Esophagus muscularis mucosa (tissue), 4 donors: ENCODE measurements at places on chromosomes 3 and 15. TPM values are rescaled to one million over a fixed set of nuclear protein-coding genes. Genes with fewer than 3 reads are reported as not detected.

The COX17 gene
- 76.4 TPM for total RNA-seq

GRCh38 chr3:194250098-194251002, 100.8 kb downstream of the CPN2 start:
- no peaks in the 10 kb centered on the region for H3K27me3 ChIP-seq
- DNase-seq = no peak
- H3K36me3 ChIP-seq = no peaks in the 10 kb centered on the region
- H3K27ac ChIP-seq = no peak overlapping the region
- H3K4me1 ChIP-seq = peaks cover 27% of the 10 kb centered on the region

- DNase-seq = no peak
- no peak overlapping the region for H3K27ac ChIP-seq
- H3K36me3 ChIP-seq = no peaks in the 10 kb centered on the region
- H3K27me3 ChIP-seq = no peaks in the 10 kb centered on the region
- H3K4me1 ChIP-seq = peaks cover 16% of the 10 kb centered on the region
Measured at GRCh38 chr3:46110701-46111493, 83.6 kb upstream of the XCR1 start.

DNA sequence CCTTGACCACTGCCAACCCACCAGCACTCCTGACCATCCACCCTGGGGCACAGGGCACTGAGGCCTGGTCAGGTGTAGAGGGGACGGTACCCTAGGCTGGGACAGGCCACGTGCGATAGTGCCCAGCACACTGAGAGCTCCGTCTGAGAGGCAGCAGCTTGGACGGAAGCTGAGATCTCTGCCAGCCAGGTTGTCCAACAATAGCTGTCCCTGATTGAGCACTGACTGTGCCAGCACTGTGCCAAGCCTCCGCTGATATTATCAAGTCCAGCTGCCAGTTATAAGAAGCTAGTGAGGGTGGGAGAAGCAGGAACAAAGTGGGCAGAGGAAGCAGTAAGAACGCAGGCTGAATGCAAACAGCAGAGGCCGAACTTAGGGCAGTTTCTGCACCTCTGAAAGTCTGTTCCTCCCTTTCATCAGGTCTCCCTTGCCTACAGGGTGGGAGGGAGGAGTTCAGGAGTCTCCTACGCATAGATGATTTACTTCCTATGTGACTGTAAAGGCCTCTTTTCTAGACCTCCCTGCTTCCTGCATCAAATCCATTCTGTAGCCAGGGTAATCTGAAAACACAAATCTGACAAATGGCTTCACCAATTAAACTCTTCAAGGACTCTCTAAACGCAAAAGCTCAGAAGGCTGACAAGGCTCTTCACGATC, 29.7 kb downstream of the MRPS11 start:
- no peak for DNase-seq
- no peaks in the 10 kb centered on the region for H3K36me3 ChIP-seq
- H3K4me3 ChIP-seq = no peak overlapping the region
- no peaks in the 10 kb centered on the region for H3K27me3 ChIP-seq
- no peak overlapping the region for H3K27ac ChIP-seq

DNA sequence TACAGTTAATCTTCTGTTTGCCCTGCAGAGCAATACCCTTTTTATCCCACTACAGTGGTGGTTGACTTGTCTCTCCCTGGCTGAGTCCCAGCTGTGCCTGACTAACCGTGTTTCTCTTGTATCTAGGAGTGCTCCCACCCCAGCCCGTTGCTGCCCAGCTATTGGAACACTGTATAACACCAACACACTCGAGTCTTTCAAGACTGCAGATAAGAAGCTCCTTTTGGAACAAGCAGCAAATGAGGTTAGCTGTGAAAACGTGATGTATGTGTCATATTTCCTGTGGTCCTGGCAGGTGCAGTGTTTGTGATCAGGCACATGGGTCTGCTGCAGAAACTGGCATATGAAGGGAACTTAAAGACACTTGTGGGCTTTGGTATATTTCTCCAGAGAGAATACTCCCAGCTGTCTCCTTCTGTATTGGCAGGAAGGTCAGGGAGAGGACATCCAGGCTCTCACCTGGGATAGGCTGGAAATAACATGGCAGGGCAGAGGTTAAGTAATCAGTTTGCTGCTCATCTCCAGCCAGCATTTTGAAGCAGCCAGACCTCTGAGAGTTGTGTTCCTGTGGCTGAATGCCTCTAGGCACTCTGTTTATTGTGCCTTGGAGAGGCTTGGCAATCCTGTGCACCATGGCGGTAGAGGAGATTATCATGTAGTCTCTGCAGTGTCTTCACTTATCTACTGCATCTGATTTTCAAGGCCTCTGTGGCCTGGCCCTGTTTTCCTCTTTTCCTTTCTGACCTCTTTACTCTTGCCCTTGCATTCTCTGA, 34.8 kb downstream of the ATG7 start:
- no peaks in the 10 kb centered on the region for H3K27me3 ChIP-seq
- H3K27ac ChIP-seq = peak overlapping the region; percentile 35
- peaks cover 62% of the 10 kb centered on the region for H3K36me3 ChIP-seq
- H3K4me3 ChIP-seq = no peak overlapping the region
- no peak for DNase-seq

The RASL12 gene
- total RNA-seq = 180 TPM

The RTP4 gene
- 0.83 TPM for total RNA-seq

The FBXO40 gene
- total RNA-seq = not detected

The PARP15 gene
- total RNA-seq = 0.39 TPM
